ENCODE measurements at places on chromosomes 4 and X.

- peak overlapping the region; percentile 75 for H3K27ac ChIP-seq
- H3K4me3 ChIP-seq = no peak overlapping the region
- H3K4me1 ChIP-seq = peaks cover 61% of the 10 kb centered on the region
- H3K36me3 ChIP-seq = no peaks in the 10 kb centered on the region
- no peaks in the 10 kb centered on the region for H3K27me3 ChIP-seq
- no peak for DNase-seq
Observed at GRCh38 chr4:38076153-38076669, 116.0 kb downstream of the PTTG2 start.

DNA sequence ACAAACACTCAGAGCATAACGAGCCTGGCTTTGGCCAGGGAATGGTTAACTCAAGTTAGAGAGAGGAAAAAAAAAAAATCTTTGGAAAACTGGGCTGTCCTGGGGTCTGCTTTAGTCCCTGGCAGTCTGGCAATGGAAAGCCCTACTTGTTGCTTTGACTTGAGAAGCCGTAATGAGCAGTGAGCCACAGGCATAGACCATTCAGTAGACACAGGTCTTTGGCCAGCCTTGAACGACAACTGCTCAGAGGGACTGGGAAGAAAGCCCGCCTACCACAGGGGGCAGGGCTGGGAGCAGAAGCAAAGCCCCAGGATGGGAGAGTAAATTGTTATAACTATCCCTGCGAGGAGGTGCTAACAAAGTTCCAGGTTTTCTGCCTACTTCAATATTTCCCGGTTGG is 25.9 kb downstream of the SLC25A43 start:
- H3K27ac ChIP-seq = no peak overlapping the region
- H3K36me3 ChIP-seq = no peaks in the 10 kb centered on the region

DNA sequence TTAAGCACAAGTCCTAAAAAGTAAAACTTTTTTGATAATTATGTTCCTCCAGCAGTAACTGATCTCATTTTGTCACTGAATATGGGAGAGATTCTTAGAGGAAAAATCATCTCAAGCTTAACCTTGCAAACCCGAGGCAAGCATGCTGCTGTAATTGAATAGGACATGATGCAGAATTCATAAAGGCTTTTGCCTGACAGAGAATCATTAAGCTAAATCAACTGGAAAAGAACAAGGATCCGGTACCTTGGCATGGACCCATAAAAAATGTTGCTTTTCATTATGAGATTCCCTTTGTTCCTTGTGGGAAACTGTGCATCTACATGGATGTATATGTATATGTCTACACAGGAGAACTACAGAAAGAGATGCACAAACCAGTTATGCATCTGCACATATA is 149.1 kb downstream of the PAPSS1 start:
- H3K4me3 ChIP-seq = no peak overlapping the region
- no peaks in the 10 kb centered on the region for H3K36me3 ChIP-seq
- no peak for DNase-seq
- H3K27me3 ChIP-seq = no peaks in the 10 kb centered on the region
- no peaks in the 10 kb centered on the region for H3K4me1 ChIP-seq

GRCh38 chr4:120844528-120844921 is 78.0 kb downstream of the PRDM5 start:
- DNase-seq = no peak
- H3K4me1 ChIP-seq = no peaks in the 10 kb centered on the region
- H3K4me3 ChIP-seq = no peak overlapping the region

- H3K36me3 ChIP-seq = no peaks in the 10 kb centered on the region
- no peak overlapping the region for H3K4me3 ChIP-seq
- H3K27ac ChIP-seq = no peak overlapping the region
- no peaks in the 10 kb centered on the region for H3K27me3 ChIP-seq
Observed at GRCh38 chr4:68299492-68300457, 50.1 kb downstream of the YTHDC1 start.

DNA sequence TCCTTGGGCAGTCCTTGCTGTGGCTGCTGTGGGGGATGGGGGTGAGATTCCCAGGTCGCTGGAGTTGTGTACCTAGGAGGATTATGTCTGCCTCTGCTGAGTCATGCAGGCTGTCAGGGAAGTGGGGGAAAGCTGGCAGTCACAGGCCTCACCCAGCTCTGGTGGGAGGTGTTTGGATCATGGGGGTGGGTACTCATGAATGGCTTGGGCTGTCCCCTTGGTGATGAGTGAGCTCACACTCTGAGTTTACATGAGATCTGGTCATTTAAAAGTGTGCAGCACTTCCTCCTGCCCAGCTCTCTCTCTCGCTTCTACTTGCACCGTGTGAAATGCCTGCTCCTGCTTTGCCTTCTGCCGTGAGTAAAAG is 24.6 kb upstream of the PDLIM3 start:
- no peaks in the 10 kb centered on the region for H3K27me3 ChIP-seq
- H3K27ac ChIP-seq = no peak overlapping the region
- H3K4me1 ChIP-seq = no peaks in the 10 kb centered on the region
- H3K36me3 ChIP-seq = no peaks in the 10 kb centered on the region

DNA sequence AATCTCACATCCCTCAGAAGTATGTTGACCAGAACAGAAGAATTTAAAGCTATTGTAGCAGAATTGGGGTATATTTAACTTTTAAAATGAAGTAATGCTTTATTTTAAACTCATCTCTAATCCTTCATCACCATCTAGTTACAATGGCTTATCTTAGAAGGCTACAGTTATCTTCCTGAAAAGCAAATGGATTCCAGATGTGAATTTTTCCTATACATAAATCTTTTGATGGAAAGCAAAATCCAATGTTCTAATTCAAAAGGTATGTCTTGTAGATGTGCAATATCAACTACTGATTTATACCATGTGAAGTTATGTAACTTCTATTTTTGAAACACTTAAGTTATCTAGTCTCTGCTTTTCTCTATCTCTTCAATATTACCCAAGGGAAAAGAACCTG is 47.6 kb downstream of the CCNG2 start:
- H3K36me3 ChIP-seq = no peaks in the 10 kb centered on the region
- H3K27me3 ChIP-seq = no peaks in the 10 kb centered on the region
- no peaks in the 10 kb centered on the region for H3K4me1 ChIP-seq
- no peak overlapping the region for H3K4me3 ChIP-seq

- DNase-seq = no peak
- H3K4me1 ChIP-seq = no peaks in the 10 kb centered on the region
- H3K27ac ChIP-seq = no peak overlapping the region
- no peaks in the 10 kb centered on the region for H3K27me3 ChIP-seq
- H3K36me3 ChIP-seq = no peaks in the 10 kb centered on the region
Observed at GRCh38 chr4:32503241-32503640, 1783.1 kb downstream of the PCDH7 start.

- no peaks in the 10 kb centered on the region for H3K4me1 ChIP-seq
- H3K27me3 ChIP-seq = no peaks in the 10 kb centered on the region
- no peak overlapping the region for H3K27ac ChIP-seq
- H3K36me3 ChIP-seq = no peaks in the 10 kb centered on the region
- H3K4me3 ChIP-seq = no peak overlapping the region
- no peak for DNase-seq
Observed at GRCh38 chrX:121902463-121902862, 855.1 kb downstream of the GLUD2 start.

DNA sequence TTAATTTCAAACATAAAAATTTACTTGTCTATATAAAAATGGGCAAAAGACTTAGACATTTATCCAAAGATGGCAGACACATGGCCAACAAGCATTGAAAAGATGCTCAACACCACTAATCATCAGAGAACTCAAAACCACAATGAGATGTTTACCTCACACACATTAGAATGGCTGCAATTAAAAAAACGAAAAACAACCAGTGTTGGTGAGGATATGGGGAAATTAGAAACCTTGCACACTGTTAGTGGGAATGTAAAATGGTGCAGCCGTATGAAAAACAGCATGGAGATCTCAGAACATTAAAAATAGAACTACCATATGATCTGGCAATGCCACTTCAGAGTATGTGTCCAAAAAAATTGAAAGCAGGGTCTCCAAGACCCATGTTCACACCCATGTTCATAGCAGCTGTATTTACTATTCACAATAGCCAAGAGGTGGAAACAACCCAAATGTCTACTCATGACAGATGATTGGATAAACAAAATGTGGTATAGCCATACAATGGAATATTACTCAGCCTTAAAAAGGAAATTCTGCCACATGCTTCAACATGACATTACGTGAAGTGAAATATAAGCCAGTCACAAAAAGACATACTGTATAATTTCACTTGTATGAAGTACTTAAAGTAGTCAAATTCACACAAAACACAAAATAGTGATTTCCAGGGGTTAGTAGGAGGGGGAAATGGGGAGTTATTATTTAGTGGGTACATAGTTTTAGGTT is 146.2 kb downstream of the SOWAHB start:
- H3K36me3 ChIP-seq = peaks cover 10% of the 10 kb centered on the region
- H3K27me3 ChIP-seq = no peaks in the 10 kb centered on the region
- no peak overlapping the region for H3K27ac ChIP-seq
- no peak overlapping the region for H3K4me3 ChIP-seq
- no peaks in the 10 kb centered on the region for H3K4me1 ChIP-seq

GRCh38 chr4:7821245-7822136 is 118.2 kb downstream of the AFAP1 start:
- H3K4me3 ChIP-seq = no peak overlapping the region
- H3K27ac ChIP-seq = peak overlapping the region; percentile 83
- peaks cover 15% of the 10 kb centered on the region for H3K4me1 ChIP-seq
- no peaks in the 10 kb centered on the region for H3K27me3 ChIP-seq
- no peaks in the 10 kb centered on the region for H3K36me3 ChIP-seq

DNA sequence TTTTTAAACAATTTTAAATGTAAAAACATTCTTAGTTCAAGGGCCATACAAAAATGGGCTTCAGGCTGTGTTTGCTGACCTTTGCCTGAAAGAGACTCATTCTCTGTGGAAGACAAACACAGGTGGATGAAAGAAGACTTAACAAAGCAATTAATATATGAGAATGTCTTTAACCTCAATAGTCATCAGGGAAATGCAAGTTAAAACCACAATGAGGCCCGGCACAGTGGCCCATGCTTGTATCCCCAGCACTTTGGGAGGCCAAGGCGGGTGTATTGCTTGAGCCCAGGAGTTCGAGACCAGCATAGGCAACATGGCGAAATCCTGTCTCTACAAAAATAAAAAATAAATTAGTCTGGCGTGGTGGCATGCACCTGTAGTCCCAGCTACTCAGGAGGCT is 7.1 kb upstream of the SMARCA1 start:
- no peak for DNase-seq
- H3K36me3 ChIP-seq = no peaks in the 10 kb centered on the region
- H3K27ac ChIP-seq = no peak overlapping the region
- no peaks in the 10 kb centered on the region for H3K4me1 ChIP-seq

GRCh38 chr4:126869967-126870366 is 762.8 kb upstream of the INTU start:
- no peaks in the 10 kb centered on the region for H3K4me1 ChIP-seq
- H3K27ac ChIP-seq = no peak overlapping the region
- H3K27me3 ChIP-seq = no peaks in the 10 kb centered on the region
- H3K36me3 ChIP-seq = no peaks in the 10 kb centered on the region
- no peak for DNase-seq
- H3K4me3 ChIP-seq = no peak overlapping the region

GRCh38 chr4:162115333-162115732 is 48.5 kb downstream of the FSTL5 start:
- no peak overlapping the region for H3K27ac ChIP-seq
- no peaks in the 10 kb centered on the region for H3K4me1 ChIP-seq
- H3K36me3 ChIP-seq = no peaks in the 10 kb centered on the region
- H3K27me3 ChIP-seq = no peaks in the 10 kb centered on the region
- no peak for DNase-seq
- no peak overlapping the region for H3K4me3 ChIP-seq

DNA sequence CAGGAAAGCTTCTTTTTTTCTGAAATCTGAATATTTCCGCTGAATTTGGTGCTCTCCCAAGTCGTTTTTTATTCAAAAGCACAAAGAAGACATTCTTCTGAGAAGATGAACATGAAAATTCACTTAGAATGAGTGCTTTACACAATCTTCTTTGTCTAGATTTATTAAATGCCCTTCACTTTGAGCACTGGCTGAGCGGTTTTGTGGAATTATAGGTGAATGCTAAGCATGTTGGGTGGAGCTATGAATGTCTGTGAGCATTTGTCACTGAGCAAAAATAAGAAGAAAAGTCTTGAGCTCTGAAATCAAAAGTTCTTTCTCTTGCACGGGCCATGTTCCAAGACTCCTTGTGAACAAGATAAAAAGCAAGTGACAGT is 13.1 kb downstream of the GASK1B start:
- no peak overlapping the region for H3K4me3 ChIP-seq
- H3K4me1 ChIP-seq = peaks cover 26% of the 10 kb centered on the region
- no peak for DNase-seq
- no peaks in the 10 kb centered on the region for H3K36me3 ChIP-seq
- no peaks in the 10 kb centered on the region for H3K27me3 ChIP-seq

GRCh38 chrX:153601511-153602110 is 2.7 kb upstream of the CCNQ start:
- no peak for DNase-seq
- no peaks in the 10 kb centered on the region for H3K4me1 ChIP-seq
- no peaks in the 10 kb centered on the region for H3K36me3 ChIP-seq
- H3K27me3 ChIP-seq = no peaks in the 10 kb centered on the region

GRCh38 chrX:5086388-5086787 is 1142.3 kb downstream of the NLGN4X start:
- no peak overlapping the region for H3K4me3 ChIP-seq
- no peaks in the 10 kb centered on the region for H3K27me3 ChIP-seq
- no peak for DNase-seq
- no peaks in the 10 kb centered on the region for H3K36me3 ChIP-seq
- H3K4me1 ChIP-seq = no peaks in the 10 kb centered on the region
- no peak overlapping the region for H3K27ac ChIP-seq

DNA sequence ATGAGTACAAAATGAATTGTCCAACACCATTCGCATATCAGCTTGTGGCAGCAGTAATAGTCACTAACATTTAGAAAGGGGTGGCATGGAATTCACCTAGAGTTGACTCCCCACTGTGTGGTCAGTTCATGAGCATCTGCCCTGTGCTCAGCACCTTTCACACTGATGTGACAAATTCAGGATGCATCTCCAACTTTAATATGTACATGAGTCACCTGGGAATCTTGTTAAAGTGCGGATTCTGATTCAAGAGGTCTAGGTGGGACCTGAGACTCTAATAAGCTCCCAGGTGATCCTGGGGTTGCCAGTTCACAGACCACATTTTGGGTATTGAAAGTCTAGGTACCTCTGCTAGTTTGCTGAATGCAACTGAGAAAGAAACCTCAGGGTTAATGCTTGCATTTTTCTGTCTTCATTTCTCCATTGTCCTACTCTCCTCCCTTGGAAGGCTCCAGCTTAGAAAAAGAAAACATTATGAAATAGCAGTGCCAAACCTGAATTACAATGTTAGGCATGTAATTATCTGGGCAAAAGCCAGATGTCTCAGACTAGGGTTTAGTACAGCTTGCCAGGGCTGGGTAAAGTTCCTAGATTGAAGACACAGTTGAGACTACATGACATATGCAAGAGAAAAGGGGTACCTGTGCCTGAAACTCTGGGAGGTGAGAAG is 32.7 kb downstream of the TMSB4X start:
- no peaks in the 10 kb centered on the region for H3K36me3 ChIP-seq
- H3K27me3 ChIP-seq = no peaks in the 10 kb centered on the region
- peak overlapping the region; percentile 49 for H3K27ac ChIP-seq

DNA sequence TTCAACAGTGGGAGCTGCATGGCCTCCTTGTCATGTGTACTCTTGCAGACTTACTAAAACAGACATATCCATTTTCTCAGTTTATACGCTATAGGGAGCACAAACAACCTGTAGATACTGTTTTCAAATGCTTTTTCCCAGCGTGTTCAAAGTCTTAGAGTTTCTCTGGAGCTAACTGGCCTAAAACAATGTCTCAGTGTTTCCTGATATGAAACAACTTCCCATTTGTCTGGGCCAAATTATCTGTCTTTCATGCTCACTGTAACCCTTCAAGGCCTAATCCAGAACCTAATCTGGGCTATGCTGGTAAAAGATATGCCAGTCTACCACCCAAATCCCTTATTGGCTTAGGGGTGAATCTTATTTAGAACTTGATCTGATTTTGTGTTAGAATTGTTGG is 38.8 kb downstream of the RAB40A start:
- no peaks in the 10 kb centered on the region for H3K36me3 ChIP-seq
- DNase-seq = no peak
- H3K27ac ChIP-seq = no peak overlapping the region
- H3K27me3 ChIP-seq = no peaks in the 10 kb centered on the region

Data from transverse colon (tissue), 4 donors.